ENCODE measurements at places on chromosomes 11 and 22.

GRCh38 chr22:20514658-20515406, 7.4 kb downstream of the MED15 start:
- DNase-seq, result no peak

GRCh38 chr11:72002841-72003775, 4.4 kb downstream of the IL18BP start:
- DNase-seq, result no peak

GRCh38 chr11:59271811-59272327, 59.1 kb upstream of the MPEG1 start:
- DNase-seq, result no peak

DNA sequence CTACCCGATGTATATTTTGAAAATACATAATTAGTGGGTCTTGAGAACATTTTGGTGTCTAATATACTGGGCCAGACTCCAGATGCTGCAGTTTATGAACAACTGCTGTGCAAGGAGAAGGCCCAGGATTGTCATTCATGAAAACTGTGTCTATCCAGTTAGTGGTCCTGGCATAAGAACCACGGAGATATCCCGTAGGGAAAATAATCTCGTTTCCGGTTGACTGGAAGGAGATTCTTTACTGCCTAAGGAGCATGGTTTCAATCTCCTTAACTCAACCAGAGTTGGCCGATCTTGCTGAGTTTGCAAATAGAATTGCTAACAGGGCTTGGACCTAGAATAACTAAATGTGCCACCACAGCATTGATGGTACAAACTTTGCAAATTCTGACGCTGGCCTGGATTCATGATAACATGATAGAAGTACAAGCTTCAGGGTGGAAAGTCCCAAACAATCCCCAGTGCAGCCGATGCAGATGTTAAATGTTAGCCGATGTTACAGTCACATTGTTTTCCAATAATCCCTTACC, 4.6 kb upstream of the RTCB start:
- no peak for DNase-seq

DNA sequence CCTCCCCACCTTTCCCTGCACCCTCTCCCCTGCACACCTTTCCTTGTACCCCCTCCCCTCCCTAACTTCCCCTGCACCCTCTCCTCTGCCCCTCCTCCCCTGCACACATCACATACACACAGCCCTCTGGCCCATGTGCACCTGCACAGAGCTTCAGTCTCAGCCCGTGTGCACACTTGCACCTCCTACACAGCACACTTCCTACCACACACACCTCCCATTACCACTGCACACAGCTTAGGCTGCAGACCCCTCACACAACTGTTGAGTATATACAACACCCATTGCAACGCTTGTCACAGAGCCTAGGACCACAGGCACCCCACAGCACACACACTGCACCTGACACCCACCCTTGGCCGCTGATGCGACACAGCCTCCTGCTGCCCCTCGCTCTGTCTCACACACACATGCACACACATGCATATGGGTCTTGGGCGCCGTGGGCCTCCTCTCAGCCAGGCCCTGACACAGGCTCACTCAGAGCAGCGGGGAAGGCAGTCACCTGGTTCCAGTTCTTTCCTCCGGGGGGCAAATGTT, 411 bp downstream of the SIGIRR start:
- no peak for DNase-seq

Measured in kidney epithelial cell (primary cell).